ENCODE measurements at places on chromosomes 6 and 20.

- no peak for DNase-seq
Measured at GRCh38 chr6:16482702-16483314, 244.4 kb downstream of the GMPR start.

DNA sequence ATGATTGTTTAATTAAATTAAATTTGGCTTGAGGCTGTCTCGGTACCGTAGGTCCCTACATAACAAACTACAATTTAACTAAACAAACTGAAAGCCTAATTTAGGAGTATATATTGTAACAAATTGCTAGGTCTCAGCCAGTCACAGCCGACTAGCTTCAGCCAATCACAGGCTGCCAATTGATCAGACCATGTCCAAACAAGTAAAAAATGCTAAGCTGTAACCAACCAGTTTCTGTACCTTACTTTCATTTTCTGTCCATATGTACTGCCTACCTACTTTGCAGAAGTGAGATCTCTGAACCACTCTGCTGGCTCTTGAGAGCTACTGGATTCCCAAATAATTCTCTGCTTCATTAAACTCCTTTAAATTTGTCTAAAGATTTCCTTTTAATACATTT, 648.0 kb upstream of the GJE1 start:
- peak; percentile 33 for DNase-seq

DNA sequence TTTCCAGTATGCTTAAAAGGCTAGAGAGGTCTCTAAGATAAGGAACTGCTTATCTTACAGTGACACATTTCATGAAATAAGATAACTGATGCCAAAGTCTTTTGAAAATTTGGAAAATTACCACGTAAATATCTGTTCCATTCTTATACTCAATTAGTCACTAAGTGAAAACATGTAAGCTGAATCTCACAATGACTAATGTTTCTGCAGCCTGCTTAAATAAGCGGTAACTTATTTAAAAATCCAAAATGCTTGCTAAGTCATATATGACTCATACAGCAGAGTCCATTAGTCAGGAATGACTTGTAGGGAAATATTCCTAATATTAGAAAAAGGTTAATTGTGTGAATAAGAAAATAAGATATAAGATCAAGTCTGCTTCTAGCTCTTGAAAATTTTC, 27.8 kb upstream of the LGSN start:
- no peak for DNase-seq

DNA sequence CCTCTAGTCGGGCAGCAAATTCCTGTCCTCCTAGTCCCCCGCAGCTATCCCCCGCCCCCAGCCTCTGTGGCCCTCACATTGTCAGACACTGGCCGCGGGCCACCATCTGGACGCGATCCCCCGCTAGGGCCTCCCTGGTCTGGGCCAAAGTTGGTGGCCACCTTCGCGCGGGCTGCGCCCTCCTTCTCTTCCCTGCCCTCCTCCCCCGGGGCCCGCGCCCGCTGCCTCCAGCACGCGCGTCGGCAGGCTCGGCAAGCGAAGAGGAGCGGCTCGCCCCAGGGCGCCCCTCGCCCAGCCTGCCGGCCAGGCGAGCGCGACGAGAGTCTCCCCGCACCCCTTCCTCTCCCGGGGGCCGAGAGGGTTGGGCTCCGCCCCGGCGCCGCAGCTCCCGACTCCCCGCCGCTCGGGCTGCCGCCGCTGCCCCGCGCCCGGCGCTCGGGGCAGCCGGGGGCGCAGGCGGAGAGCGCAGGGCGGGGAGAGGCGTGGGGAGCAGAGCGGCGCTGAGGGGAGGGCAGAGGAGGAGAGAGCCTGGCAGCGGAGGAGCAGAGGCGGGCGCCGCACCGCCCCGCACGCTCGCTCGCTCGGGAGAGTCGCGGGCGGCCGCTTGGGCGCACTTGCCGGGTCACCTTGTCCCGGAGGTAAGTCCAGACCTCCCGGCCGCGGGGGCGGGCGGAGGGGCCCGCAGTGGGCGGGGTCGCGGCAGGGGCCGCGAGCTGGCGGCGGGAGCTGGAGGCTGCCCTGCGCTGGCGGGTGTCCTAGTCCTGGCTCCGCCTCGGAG, at the start of gene SYNDIG1:
Gene SYNDIG1 (plus strand): TSS at position 514 of the 778 bp plus-strand sequence. CDS start 73,469 bp downstream, outside the sequence.
- no peak for DNase-seq

GRCh38 chr6:149862922-149863697, 1.0 kb downstream of the LRP11 start:
- DNase-seq = peak; percentile 34
